ENCODE measurements at places on chromosomes 12 and 14. TPM values are rescaled to one million over a fixed set of nuclear protein-coding genes. Genes with fewer than 3 reads are reported as not detected.

DNA sequence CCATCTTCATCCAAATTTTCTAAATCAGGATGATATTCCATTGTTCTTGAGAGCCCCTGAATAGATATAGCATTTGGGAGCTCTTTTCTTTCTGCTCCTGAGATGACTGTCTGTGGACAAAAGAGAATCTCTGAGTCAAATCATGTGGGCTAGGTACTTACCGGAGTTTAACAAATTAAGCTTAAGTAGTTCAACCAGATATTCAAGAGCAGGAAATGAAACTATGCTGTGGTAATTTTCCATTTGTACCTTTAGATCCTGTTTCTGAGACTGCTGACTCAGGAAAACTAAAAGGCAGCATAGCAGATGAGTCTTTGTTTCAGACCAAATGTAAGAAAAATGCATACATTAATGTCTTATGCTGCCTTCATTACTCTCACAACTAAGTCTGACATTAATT is at the start of gene CLEC7A:
Gene CLEC7A, minus strand, starts transcription at position 158 of the 400 bp plus-strand sequence. Its CDS starts 117 bp downstream, at position 41.
- no peak for DNase-seq

- no peak for DNase-seq
These were observed 48.2 kb downstream of the KCNC2 start for GRCh38 chr12:75161488-75161887.

- no peak for DNase-seq
These were observed 725.5 kb upstream of the FLRT2 start for GRCh38 chr14:84804468-84804867.

KIF5A gene
- total RNA-seq = 0.69 TPM

LRRC43 gene
- total RNA-seq = not detected

SLC17A8 gene
- total RNA-seq = not detected
